ENCODE measurements at places on chromosomes 1 and 21.

- no peak for DNase-seq
- no peaks in the 10 kb centered on the region for H3K4me1 ChIP-seq
- H3K36me3 ChIP-seq: no peaks in the 10 kb centered on the region
- H3K4me3 ChIP-seq: no peak overlapping the region
- H3K27ac ChIP-seq: no peak overlapping the region
Measured at GRCh38 chr1:175470078-175470477, 273.3 kb downstream of the TNR start.

GRCh38 chr1:218380125-218380977, 35.2 kb downstream of the TGFB2 start:
- no peaks in the 10 kb centered on the region for H3K27me3 ChIP-seq
- no peak for DNase-seq
- no peak overlapping the region for H3K4me3 ChIP-seq
- no peaks in the 10 kb centered on the region for H3K4me1 ChIP-seq

DNA sequence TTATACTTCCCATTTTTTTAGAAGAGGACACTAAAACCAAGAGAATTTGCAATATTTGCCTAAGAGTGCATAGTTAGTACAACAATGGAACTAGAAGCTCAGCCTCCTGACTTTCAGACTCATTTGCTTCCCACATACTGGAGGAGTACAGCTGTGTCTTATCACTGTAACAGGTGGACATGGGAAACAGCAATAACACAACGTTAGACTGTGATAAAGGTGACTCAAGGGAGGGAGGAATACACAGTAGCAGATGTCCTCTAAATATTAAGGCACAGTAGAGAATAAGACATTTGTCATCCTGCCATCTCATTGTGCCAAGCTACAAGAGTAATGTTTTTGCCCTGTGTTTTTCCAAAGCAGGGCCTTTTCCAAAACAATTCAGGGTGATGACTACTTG, 55.4 kb upstream of the JAK1 start:
- no peaks in the 10 kb centered on the region for H3K27me3 ChIP-seq
- no peak overlapping the region for H3K27ac ChIP-seq
- no peak for DNase-seq
- H3K4me3 ChIP-seq: no peak overlapping the region
- H3K36me3 ChIP-seq: no peaks in the 10 kb centered on the region
- H3K4me1 ChIP-seq: no peaks in the 10 kb centered on the region

DNA sequence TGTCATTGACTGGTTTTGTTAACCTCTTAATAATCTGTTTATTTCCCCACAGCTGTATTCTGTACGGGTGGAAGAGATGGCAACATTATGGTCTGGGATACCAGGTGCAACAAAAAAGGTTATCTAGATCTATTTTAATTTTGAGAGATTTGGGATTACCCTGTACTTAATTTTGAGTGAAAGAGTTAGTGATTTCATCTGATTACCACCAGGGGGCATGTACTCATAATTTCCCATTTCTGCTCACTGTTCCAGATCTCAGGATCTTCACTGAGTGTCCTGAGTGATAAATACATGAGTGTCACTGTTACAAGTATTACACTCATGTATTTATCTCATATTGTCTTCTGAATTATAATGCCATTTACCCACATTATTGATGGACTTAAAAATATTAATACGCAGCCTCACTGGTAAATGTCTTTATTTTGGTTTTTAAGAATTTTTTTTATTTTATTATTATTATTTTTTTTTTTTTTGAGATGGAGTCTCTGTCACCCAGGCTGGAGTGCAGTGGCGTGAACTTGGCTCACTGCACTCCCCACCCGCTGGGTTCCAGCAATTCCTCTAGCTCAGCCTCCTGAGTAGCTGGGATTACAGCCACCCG, 27.4 kb downstream of the DTL start:
- H3K4me1 ChIP-seq: no peaks in the 10 kb centered on the region
- no peaks in the 10 kb centered on the region for H3K27me3 ChIP-seq
- peaks cover 40% of the 10 kb centered on the region for H3K36me3 ChIP-seq
- H3K27ac ChIP-seq: no peak overlapping the region
- no peak for DNase-seq

GRCh38 chr1:172417557-172417956, 2.9 kb upstream of the C1orf105 start:
- no peaks in the 10 kb centered on the region for H3K36me3 ChIP-seq
- no peaks in the 10 kb centered on the region for H3K4me1 ChIP-seq
- no peak for DNase-seq
- no peaks in the 10 kb centered on the region for H3K27me3 ChIP-seq
- no peak overlapping the region for H3K27ac ChIP-seq

DNA sequence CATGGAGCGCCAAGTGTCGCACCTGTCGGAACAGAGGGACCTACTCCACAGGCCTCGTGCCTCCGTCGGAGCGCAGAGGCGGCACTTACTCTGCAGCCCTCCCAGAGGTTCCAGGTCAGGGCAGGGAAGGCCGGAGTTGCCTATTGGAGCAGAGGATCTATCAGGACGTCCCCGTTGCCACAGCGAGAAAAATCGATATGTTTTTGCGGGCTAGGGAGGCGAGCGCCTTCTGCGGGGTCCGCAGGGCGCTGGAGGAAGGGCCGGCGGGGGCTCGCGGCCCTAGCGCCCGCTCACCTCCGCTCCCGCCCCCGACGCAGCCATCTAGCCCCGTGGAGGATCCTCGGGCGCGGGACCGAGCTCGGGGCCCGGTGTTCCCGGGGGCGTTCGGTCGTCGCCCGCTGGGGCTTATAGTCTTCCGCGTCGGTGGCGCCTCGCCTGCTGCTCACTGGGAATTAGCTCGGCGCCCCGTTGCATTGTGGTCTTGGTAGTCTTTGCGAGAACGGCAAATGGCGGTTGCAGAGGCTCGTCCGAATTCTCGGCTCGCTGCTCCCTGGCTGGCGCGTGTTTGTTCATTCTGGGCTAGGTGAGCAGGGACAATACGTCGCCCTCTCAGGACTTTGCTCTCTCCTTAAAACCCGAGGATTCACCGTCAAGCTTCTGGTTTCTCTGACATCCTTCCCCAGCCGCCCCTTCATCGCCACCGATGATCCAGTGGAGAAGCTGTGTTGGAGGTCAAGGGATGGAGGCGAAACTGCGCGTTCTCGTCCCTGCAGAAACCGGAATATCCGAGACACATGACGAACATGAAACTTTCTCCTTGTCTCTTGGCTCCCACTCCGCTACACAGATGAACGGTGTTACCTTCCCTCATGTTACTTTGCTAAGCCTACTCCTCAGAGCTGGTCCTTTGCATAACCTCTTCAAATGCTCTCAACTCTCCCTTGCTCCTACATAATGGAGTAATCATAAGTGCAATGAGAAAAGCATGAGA, at the start of gene JTB:
JTB (minus strand) TSS at position 425 of the 991 bp plus-strand sequence; CDS start at position 3, 422 bp downstream.
- H3K27ac ChIP-seq: peak within 1 kb of the TSS; percentile 66
- H3K36me3 ChIP-seq: peaks cover 31% of the 10 kb centered on the region
- H3K27me3 ChIP-seq: no peaks in the 10 kb centered on the region
- H3K4me1 ChIP-seq: no peaks in the 10 kb centered on the region
- H3K4me3 ChIP-seq: peak within 1 kb of the TSS; percentile 92
- peak; percentile 88 for DNase-seq

DNA sequence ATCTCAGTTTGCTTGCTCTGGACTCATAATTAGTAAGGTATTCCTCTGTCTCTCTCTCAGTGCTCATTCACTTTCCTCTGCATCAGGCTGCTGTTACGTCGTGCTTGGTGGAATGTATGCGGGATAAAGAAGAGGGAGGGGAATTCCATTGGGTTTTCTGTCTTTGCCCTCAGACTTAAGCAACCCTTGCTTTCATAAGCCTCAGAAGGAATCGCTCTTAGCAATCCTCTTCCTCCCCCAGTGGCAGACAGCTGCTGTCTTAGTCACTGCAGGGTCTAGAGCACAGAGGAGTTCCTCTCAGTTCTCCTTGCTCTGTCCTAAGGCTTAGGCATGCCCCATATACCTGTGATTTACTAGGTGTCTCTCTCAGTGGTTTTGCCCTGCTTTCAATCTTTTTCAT, 19.1 kb upstream of the NTMT2 start:
- no peaks in the 10 kb centered on the region for H3K36me3 ChIP-seq
- no peak overlapping the region for H3K27ac ChIP-seq
- DNase-seq: no peak
- H3K27me3 ChIP-seq: no peaks in the 10 kb centered on the region
- H3K4me1 ChIP-seq: peaks cover 7% of the 10 kb centered on the region

DNA sequence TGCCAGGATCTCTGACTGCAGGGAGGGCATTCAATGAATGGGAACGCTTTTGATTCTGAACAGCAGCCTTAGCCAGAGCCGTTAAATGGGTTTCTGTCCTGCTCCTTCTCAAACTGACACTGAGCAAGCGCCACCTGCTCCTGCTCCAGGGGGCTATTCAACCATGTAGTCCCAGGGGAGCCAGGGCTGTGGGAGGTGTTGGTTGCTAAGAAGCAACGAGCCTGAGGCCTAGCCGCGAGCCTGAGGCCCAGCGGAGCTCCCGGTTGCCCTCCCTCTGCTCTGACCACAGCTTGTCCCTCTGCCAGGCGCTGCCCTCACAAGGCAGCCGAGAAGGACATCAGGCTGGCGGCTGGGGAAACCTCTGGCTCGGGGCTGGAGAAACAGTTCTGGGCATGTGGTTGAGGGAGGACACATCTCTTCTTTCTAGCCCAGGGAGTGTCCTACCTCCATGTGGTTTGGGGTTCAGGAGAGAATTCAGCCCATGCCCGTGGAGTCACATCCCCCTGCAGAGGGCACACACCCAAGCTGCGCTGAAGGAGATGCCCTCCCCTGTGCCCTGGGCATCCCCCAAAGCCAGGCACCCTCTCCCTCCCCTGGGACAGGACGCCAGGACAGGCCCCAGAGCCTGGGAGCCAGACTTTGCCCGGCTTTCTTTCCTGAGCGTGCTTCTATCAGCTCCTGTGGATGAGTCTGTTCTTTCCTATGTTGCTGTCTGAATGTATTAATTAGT, 18.0 kb downstream of the PCP4 start:
- no peaks in the 10 kb centered on the region for H3K4me1 ChIP-seq
- H3K27me3 ChIP-seq: no peaks in the 10 kb centered on the region
- no peaks in the 10 kb centered on the region for H3K36me3 ChIP-seq
- no peak for DNase-seq
- H3K27ac ChIP-seq: no peak overlapping the region
